Pericardium fibroblast (primary cell): ENCODE measurements at places on chromosomes 7 and 10. TPM values are rescaled to one million over a fixed set of nuclear protein-coding genes. Genes with fewer than 3 reads are reported as not detected.

WNT8B gene
- total RNA-seq, result not detected in 2 replicates

UNCX gene
- total RNA-seq, result not detected in 2 replicates

PRKCQ gene
- total RNA-seq, result 0.09 and 0.12 TPM in 2 replicates

TLX1 gene
- not detected in 2 replicates for total RNA-seq

SLC16A9 gene
- total RNA-seq, result 0.93 and 1.8 TPM in 2 replicates

ZNF503 gene
- 23.7 and 54.5 TPM in 2 replicates for total RNA-seq

CPSF4 gene
- 22.8 and 32.4 TPM in 2 replicates for total RNA-seq

OR2A42 gene
- not detected in 2 replicates for total RNA-seq

UNC5B gene
- 26.0 and 35.2 TPM in 2 replicates for total RNA-seq

FGFR2 gene
- 0.35 TPM in 1 of 2 replicates, not detected in the other for total RNA-seq

LUC7L2 gene
- 27.4 and 29.2 TPM in 2 replicates for total RNA-seq

TCAF2 gene
- 1.8 and 3.4 TPM in 2 replicates for total RNA-seq

SRRM3 gene
- total RNA-seq, result 2.0 and 2.7 TPM in 2 replicates

SLC26A4 gene
- total RNA-seq, result 0.12 and 0.17 TPM in 2 replicates

ZNF394 gene
- 16.2 and 17.6 TPM in 2 replicates for total RNA-seq

CD36 gene
- total RNA-seq, result 0.77 and 6.2 TPM in 2 replicates

PALD1 gene
- total RNA-seq, result 0.12 and 3.7 TPM in 2 replicates

CADPS2 gene
- total RNA-seq, result 14.2 and 41.6 TPM in 2 replicates

AKR1C1 gene
- total RNA-seq, result 26.9 and 27.3 TPM in 2 replicates

THSD7A gene
- total RNA-seq, result 0.09 and 0.23 TPM in 2 replicates

IL6 gene
- total RNA-seq, result 3.0 and 33.0 TPM in 2 replicates
